ENCODE measurements at places on chromosomes 13 and 19.

DNA sequence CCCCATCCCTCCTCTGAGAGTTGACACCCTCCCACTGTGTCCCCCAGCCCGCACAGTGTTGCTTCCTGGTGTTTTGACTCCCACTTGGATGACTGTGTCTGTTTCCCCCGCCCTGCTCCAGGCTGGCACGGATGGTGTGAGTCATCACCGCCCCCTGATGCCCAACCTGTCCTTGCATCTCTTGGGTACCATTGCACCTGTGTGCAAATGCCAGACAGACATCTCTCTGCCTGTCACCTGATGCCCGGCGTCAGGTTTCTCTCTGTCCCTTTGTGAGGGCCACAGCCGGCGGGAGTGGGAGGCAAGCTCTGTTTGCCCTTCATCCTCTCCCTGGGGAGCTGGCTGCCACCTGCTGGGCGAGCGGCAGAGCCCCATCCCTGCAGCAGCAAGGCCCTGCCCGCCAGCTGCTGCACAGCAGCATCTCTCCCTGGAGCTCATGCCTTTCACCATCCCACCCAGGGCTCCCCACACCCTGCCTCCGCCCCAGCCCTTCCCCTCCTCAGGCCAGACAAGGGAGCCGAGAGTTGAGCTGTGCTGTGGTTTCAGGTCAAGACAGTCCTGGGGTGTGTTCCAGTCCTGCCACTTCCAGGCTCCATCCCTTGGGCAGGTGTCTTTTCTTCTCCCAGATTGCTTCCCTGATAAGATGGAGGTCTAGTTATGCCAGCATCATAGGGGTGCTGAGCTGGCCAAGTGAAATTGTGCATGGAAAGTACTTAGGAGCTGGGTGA is 29.7 kb downstream of the NKPD1 start:
- peak; percentile 87 for DNase-seq

DNA sequence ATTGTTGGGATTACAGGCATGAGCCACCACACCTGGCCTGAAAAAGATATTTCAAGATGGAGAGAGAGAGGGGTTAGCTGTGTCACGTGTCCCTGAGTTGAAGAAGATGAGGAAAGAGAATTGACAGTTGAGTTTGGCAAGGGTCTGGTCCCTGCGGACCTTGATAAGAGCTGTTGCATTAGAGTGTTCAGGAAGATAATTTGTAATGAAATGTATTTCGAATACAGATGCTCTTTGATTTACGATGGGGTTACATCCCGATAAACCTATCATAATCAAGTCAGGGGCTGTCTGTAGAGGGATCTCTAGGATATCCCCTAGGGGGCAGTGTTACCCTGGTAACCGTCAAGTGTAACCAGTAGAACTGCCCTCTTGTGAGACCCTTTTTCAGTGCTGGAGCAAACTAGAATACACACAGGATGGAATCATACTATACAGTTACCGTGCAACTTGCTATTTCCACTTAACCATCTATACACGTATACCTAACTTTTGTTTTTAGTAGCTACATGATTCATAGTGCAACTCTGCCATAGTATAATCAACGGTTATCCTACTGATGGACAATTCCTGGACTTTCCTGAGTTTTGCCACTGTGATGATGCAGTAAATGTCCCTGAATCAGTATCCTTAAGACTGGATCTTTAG is 1.5 kb upstream of the ELOF1 start:
- no peak for DNase-seq

DNA sequence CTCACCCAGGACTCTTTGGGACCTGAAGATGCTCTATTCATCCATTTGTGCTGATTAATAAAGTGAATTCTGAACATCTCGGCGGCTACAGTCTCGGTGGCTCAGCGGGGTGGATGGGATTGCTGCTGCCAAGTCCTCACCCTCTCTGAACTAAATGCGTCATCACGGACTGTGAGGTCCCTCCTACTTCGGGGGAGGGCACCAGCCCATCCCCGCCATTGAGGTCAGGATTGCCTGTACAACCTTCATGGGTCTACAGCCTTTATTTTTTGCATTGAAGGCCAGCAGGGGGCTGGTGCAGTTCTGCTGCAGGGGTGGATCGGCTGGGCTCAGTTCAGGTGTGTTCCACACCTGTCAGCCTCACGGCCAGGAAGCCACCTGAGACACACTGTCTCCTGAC is 181.8 kb downstream of the COL4A1 start:
- DNase-seq, result no peak

- DNase-seq, result no peak
Measured at GRCh38 chr19:29622166-29623070, 16.3 kb downstream of the POP4 start.

DNA sequence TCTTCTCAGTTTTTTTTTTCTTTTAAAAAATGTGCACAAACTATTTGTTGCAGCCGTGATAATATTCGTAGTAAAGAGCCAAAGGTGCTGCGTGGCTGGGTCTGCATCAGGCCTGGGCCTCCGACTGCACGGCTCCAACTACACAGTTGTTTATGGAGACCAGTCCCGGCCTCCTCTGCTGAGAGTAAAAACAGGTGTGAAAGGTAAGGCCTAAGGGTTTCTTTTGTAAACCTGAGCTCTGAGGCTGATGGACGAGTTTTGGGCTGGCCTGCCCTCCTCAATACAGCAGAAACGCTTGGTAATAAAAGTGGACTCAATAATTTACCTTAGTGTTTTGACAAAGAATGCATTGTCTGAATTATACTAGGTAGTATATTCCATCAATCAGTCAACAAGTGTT is 3.9 kb downstream of the MBNL2 start:
- no peak for DNase-seq

- DNase-seq, result no peak
Measured at GRCh38 chr19:50628146-50628545, 11.5 kb downstream of the SYT3 start.

DNA sequence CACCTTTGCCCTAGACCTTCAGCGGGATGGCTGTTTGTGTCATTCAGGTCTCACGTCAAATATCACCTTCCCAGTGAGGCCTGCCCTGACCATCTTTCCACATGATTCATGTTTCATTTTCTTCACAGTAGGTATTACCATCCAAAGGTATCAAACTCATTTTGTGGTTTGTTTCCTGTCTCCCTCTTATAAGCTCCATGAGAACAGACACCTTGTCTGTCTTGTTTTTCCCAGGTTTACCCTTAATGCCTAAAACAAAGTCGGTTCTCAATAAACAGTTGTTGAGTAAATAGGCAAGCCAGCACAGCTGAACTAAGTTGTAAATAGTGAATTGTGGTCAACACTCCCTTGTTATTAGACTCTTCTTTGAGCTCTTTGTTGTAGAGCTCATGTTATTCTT is 122.6 kb upstream of the GJB6 start:
- DNase-seq, result no peak

DNA sequence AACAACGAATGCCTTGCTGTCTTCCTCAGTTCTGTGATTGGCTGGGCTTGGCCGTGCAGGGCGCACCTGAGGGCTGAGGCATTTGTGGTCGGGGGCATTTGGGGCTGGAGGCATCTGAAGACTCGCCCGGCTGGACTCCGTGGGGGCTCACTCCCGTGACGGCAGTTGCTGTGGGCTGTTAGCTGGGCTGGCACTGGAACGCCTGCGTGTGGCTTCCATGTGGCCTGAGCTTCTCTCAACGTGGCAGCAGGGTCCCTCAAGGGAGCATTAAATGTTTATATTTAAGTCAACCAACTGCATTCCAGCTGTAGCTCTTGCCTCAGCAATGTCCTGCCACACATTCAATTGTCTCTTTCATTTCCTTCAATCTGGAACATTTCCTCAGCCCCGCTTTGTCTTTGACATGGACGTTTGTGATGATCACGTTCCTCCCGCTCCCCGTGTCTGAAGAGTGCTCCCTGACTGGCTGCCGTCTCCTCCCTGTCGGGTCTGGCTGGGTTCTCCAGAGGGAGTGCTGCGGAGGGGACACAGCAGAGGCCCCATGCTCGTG is 21.0 kb downstream of the CCDC8 start:
- DNase-seq, result no peak

DNA sequence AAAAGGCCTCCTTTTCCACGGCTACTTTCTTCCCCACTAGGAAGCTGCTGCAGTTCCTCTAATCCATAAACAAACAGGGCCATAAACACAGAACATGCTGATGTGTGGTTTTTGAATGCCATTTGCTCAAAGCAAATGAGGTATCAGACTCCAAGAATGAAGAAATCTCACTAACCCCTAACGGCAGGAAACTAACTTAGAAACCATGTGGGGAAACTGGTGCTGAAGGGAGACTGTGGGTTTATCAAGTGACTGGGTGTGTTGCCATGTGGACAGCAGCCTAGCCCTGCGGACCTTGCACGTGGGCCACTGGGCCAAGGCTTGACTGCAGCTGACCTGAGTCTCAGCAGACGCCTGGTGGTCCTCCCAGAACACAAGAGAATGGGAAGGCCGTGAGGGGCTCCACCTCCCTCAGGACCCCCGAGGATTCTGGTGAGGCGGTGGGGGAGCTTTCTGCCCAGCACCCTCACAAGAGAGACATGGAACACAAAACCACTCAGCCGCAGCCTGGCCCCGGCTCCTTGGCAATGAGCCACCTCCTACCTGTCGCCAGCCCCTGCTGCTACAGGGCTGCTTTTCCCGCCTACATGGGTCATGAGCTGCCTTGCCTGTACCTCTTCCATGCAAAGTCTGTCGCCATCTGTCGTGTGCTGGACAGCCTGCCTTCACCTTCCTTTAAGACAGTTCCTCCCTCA is 10.6 kb downstream of the SLC15A1 start:
- DNase-seq, result no peak

DNA sequence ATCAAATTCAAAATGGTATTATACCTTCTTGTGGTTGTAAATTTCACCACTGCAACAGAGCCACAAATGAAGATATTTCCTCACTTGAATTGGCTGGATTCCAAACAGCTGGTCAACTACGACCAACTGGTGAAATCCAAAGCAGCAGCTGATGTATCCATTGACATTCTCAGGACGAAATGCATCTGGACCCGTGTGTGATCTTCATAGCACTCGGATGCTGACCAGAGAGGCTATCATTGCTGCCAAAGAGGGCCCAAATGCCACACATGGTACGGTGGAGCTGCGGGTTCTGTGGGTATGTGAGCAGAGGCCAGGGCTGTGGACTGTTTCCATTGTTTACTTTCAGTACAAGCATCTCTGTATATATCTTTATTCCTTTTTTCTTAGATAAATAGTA is 25.6 kb upstream of the PCCA start:
- no peak for DNase-seq

DNA sequence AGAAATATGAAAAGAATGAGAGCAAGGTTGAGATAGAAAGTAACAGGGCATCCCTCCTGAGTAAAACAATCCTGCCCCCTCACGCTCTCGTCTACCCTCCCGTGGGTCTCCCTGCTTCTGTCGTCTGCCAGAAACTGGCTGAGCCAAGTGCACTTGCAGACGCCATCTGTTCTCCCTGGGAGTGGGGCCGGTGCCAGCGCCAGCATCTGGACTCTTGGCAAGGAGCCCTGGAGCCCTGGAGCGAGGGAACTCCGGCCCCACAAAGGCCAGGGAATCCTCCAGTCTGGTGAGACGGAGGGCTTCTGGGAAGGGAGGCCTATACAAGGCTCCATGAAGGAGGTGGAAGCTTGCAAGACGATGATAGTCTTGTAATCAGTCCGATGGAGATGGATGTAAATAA is 2.3 kb upstream of the TMEM91 start:
- DNase-seq, result no peak

DNA sequence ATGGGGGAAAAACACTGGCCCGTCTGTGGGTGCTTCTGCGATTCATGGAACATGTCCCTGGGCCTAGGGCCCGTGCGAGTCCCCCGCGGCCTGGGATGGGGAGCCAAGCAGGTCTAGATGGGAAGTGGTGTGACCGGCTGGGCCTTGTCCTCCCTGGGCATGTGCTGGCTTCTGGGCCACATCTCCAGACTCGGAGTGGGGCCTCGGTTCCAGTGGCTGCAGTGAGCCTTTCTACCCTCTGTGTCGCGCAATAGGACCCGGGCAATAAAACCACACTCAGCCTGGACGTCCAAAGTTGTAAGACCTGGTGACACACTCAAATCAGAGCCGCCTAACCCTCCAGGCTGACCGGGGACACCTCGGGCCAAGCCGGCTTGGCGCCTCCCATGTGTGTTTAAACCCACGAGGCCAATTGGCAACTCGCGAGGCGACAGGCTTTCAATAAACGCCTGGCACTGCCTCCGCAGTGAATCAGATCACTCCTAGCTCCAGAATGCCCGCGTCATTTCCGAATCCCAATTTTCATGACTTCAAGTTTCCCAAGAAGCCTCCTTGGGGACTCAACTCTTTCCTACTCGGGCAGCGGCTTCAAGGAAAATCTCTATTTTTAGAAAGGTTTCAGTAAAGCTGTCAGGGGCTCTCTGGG is 57.3 kb downstream of the KLF2 start:
- no peak for DNase-seq

DNA sequence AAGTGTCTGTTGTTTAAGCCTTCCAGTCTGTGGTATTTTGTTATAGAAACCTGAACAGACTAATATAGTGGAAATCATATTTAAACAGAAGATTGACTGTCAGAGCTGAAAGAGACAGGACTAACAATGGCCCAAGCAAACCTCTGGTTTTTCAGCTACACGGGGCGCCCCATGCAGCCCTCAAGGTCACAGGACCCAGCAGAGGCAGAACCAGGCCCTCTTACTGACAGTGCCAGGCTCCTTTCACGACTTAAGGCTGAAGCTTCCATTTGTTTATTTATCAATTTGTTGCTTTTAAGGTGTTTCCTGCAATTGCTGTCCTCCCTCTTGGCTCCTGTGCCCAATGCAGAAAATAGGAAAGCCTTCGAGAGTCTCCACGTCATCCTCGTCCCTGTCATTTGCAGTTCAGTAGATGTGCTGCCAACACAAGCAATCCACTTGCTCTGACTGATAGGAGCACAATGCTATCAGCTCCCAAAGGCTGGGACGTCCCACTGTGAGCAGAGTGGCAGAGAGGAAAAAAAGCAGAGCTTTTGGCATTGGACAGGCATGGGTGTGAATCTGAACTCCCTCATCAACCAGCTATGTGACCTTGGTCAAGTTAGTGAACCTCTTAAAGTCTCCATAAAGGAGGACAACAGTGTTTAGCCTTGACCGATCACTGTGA is 10.5 kb upstream of the SLC7A1 start:
- no peak for DNase-seq

GRCh38 chr13:75581874-75582640 is 32.5 kb downstream of the UCHL3 start:
- DNase-seq, result no peak
